ENCODE measurements at places on chromosomes 13 and 19.

GRCh38 chr13:106110241-106110855 is 425.1 kb downstream of the EFNB2 start:
- no peak for DNase-seq

GRCh38 chr19:51586103-51586728 is 15.1 kb downstream of the ZNF175 start:
- no peak for DNase-seq

- no peak for DNase-seq
These were observed at the start of gene GPR12 for GRCh38 chr13:26759907-26760831. GPR12 (minus strand) TSS chr13:26760786; CDS start chr13:26759827, 959 bp downstream.

GRCh38 chr13:31674051-31674450 is 65.3 kb upstream of the RXFP2 start:
- no peak for DNase-seq

DNA sequence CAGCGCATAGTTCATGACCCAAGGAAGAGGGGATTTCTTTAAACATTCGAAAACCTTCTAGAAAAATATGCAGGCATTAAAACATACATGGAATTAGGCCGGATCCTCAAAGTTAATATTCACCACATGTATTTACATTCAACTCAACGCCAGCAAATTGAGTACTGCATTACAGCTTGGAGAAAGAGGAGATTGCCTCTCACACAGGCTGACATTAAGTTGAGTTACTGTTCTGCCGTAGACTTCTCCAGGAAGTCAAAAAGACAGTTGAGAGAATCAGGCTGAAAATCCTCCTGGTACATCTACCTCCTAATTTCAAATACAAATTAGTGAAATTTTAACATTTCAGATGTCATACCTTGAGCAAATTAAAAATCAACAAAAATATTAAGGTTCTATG is 195.7 kb downstream of the URI1 start:
- no peak for DNase-seq

GRCh38 chr13:110817143-110817542 is 97.7 kb downstream of the ANKRD10 start:
- no peak for DNase-seq

DNA sequence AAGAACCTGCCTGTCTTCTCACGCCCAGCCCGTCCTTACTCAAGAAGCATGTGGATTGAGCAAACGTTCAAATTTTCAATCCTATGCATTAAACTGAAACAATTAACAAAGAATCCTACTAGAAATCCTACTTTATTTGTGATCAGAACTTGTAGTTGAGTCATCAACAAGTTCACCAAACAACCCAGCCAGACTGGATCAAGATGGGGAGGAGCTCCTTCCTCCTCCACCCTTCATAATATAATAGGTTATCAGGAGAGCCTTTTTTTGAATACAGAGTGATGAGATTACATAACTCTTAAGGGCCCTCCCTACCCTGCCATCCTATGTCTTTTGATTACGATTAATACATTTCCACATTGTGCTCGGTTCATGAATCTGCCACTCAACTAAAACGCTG is 32.7 kb downstream of the SOX21 start:
- no peak for DNase-seq

- DNase-seq = no peak
These were observed 3.9 kb upstream of the FUT6 start for GRCh38 chr19:5843295-5843927.

DNA sequence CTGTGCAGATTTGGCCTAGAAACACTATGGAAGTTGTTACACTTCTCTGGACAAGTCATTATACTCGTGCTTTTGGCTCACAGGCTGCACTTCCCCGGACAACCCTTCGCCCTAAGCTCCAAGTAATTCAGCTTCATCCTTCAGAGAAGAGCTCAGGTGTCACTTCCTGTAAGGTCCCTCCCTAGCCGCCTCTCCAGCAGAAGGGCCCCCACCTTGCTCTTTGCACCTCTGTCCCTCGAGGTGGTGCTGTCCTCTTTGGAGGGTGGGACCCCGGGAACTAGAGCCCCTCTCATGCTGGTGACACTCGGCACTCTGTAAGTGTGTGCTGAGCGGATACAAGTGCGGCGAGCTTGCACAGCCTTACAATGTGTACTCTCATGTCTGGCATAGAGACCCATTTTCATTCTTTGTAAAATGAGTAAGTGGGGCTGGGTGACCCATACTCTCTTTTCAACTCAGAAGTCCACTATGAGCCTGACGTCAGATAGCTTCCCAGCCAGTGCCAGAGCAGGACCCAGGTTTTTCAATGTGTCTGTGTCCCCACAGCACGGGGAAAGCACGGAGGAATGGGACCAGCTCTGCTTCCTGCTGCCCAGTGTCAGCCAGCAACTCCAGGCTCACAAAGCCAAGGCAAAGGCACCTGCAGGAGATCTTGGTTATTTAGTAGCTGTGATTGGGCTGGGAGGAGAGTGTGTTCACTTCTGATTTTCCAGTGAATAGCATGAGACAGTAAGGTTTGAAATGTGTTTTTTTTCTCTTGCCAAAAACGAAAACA is 26.9 kb downstream of the CHAMP1 start:
- no peak for DNase-seq

DNA sequence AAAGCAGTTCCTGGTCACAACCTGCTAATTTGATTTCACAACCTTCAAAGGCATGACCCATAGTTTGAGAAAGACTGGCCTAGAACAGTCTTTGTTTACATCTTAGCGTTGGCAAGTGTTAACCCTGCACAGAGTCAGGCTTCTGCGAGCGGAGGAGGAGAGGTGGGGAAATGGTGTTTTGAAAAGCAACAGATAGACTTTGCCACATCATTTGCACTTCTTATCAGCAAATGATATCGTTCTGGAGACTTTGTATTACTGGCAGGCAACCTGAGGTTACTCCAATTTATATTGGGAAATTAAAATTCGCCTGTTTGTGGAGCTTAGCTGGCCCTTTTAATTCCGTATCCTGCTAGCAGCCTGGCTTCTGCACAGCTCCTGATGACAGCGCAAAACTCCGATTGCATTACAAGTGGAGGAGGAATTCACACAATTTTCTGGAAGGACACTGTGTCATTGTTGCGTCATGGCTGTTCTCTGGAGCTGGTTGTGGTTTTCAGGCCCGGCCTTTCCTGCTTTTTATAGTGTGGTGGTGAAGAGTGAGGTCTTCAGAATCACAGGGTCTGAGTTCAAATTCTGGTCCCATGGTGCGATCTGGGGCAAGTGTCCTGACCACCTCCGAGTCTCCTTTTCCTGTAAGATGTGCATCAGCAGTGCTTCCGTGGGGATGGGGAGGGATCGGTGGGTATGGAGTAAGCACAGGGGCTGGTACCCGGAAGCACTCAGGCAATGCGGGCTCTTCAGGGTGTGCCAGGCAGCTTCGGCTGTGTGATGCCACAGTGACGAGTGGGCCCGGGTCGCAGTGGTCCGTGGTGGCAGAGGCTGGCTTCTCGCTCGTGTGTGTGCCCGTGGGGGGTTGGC is 49.1 kb upstream of the EHD2 start:
- no peak for DNase-seq

- no peak for DNase-seq
These were observed 550.5 kb downstream of the IRS2 start for GRCh38 chr13:109235901-109236300.

DNA sequence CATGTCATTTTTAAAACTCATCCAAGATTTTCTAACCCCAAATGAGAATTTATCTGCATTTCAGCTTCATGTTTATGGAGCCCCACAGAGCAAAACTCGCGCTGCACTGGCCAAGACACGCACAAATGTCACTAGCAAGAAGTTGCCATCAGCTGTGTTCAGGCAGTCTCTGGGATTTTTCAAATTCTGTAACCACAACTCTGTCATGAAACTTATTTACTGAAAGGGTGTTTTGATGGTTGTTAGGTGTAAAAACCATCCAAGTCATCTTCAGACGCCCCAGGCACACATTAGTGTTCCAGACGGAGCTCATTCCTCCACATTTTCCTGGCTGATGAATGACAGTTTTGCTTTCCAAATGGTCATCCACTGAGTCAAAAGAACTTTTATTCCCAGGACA is 63.4 kb downstream of the SLC7A1 start:
- DNase-seq = no peak

GRCh38 chr13:87274209-87274819 is 396.9 kb upstream of the SLITRK5 start:
- no peak for DNase-seq

DNA sequence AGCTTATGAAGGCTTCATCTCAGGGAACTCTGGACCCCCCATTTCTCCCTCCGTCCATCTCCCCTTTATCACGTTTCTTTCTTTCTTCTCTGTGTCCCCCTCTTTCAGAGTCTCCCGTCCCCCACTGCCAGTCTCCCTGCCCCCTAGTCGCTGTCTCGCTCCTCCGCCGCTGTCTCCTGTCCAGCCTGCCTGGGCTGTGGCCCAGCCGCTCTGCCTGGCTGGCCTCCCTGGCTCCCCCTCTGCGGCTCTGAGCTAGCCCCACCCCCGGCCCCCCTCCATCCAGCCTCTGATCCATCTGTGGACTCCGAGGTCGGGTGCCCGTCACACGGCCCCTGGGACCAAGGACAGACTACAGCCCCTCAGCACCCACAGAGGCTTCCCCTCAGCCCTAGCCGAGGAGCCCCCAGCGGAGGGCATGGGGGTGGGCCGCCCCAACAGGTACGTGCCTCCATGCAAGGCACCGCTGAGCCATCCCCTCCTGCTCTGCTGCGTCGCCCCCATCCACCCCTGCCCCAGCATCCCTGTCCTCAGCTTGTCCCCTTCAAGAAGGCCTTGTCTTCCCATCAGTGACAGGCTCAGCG is 1.1 kb upstream of the KCNJ14 start:
- DNase-seq = no peak

All from activated T-helper 1 cell treated with anti-CD3 and anti-CD28 coated beads, Interleukin-12 subunit alpha, Interleukin-12 subunit beta, Interleukin-2, Interleukin-4 antibody, amounts not matched to agents 30 ng/mL and 10 ng/mL and 1 ng/mL, durations not matched to agents 14 hours and 24 hours and 36 hours (primary cell).